ENCODE measurements at places on chromosomes 4 and X.

- no peak for DNase-seq
Measured at GRCh38 chr4:72761368-72762038, 192.5 kb upstream of the ADAMTS3 start.

GRCh38 chr4:69057620-69058409, 38.5 kb upstream of the UGT2B7 start:
- peak; percentile 52 for DNase-seq

- DNase-seq: no peak
Measured at GRCh38 chr4:122912810-122913575, 9.4 kb downstream of the NUDT6 start.

DNA sequence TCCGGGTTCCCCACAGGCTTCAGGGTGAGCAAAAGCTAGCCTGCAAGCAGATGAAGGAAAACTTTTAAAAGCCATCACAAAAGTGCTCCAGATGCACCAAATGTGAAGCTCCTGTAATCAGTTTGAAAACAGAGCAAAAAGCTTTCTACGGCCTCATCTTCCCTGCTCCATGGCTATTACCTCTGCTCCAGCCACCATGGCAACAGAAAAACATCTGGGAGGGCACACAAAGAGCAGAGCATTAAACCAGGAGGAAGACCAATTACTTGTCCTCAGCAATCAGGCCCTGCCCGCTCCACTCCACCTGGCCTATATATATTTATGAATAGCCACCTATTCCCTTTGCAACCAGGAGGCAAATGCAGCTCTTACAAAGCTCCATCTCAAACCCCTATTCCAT, 33.6 kb downstream of the TMEM154 start:
- no peak for DNase-seq

DNA sequence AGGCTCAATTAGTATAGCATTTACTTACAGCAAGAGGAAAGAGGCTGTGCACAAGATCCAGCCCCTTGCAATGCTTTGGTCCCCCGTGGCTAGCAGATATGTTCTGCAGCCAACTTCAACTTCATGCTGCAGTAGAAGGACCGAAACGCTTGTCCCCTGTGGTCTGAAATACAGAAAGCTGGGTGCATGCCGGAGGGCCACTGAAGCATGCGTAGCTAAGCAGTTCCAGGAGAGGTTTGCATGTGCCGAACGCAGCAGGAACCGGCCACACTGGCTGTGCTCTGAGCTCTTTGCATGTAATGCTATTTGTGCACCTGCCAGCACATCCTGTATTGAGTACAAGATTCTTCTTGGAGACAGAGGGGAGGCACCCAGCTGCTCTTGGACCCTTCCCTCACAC, 35.8 kb upstream of the SHISA3 start:
- no peak for DNase-seq

DNA sequence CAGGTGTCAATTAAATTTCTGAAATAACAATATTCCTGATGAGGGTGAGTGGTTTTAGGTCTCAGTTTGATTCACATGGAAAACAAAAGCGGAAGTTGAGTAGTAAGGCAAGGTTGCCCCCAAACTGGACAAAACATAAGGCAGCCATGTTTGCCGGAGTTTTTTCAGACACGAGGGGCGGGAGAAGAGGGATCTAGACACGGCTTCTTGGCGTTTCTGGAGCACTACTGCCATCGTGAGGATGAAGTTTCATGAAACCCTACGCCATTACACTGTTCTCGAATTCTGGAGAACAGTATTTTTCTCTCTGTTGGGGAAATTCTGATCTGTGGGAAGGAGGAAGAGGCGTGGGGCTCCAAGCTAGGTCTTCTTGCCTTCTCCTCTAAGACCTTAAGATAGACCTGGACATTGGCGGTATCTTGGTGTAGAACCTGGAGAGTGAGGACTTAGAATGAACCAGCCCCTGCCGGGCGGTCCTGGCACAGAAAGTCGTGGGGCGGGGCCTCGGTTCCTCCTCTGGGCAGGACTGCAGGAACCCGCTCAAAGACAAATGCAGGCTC, 160.3 kb downstream of the OR13H1 start:
- no peak for DNase-seq

GRCh38 chrX:65463550-65463949, 71.0 kb downstream of the LAS1L start:
- DNase-seq: peak; percentile 73

- peak; percentile 22 for DNase-seq
Measured at GRCh38 chrX:134023851-134024281, 38.5 kb upstream of the GPC3 start.

GRCh38 chr4:149296503-149296902, 519.1 kb downstream of the IQCM start:
- DNase-seq: peak; percentile 4

DNA sequence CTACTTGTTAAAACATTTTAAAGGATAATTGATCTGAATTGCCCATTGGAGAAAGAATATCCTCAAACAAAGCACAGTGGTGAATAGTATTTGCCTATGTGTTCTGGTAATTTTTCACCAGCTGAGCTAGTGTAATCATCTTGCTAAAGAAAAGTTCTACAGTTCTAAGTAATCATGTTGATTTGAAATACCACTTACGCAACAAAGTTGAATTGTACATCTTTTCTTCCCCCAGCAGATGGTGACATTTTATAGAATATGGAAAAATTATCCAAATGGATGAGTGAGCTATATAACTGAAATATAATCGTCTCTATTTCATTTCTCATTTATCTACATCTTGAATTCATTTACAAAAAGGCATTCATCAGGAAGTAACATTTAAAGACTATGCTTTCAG, 9.7 kb upstream of the ZNF674 start:
- peak; percentile 66 for DNase-seq

- DNase-seq: no peak
Measured at GRCh38 chrX:95945528-95945927, 739.1 kb upstream of the DIAPH2 start.

- no peak for DNase-seq
Measured at GRCh38 chr4:72496119-72496518, 72.9 kb downstream of the ADAMTS3 start.

- no peak for DNase-seq
Measured at GRCh38 chr4:151887816-151888180, 127.0 kb upstream of the GATB start.

DNA sequence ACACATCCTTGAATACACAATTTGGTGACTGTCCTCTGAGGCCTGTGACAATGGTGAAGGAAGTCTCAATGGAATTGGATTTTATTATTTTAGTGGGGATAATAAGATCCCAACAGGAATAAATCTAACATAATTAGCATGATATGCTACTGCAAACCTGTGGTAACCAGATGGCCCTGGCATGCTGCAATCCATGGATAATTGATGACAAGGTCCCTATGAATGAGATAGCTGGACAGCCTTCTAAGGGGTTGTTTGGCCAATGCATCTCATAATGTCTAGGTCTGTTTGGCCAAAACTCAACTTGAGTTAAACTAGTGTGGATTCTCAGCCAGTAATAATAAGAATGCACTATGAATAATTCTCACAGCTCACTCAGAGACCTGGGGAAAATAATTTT, 145.3 kb upstream of the GALNTL6 start:
- DNase-seq: no peak

DNA sequence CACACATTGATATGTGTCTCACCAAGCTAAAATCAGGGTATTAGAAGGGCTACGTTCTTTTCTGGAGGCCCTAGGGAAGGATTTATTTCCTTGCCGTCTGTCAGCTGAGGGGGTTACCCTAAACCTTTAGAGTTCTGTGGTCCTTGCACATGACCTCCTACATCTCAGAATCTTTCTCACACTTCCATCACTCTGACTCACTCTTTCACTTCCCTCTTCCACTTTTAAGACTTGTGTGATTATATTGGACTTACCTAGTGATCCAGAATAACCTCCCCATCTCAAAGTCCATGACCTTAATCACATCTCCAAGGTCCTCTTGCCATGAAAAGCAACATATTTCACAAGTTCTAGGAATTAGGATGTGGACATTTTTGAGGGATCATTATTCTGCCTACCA, 53.6 kb upstream of the FUNDC1 start:
- DNase-seq: no peak

- peak; percentile 53 for DNase-seq
Measured at GRCh38 chr4:39259571-39260330, 77.4 kb downstream of the WDR19 start.

GRCh38 chrX:9897761-9898161, 69.4 kb upstream of the CLDN34 start:
- peak; percentile 79 for DNase-seq

DNA sequence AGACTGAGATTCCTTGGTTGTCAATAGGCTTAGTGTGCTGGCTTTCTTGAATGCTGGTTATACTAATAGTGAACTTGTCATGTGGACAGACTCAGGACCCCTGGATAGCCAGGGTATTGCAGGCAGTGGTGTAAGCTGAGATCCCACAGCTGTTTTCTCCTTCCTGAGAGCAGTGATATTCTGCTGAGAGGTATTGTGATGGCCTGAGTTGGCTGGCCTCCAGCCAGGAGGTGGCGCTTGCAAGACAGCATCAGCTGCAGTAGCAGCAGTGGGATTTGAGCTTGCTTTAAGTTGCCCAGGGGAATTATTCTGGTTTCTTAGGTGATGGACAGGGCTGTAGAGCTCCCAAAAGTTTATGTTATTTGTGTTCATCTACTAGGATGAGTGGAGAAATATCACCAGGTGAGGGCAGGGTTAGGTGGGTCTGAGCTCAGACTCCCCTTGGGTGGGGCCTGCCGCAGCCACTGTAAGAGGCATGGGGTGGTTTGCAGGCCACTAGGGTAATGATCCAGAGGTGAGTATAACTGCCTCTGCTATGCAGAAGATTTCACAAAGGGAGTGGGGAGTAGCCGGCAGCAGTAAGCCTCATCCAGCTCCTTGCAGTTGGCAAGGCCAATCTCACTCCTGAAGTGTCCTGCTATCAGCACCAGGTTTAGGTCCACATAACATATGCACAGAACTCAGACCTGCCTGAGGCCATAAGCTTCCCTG, 66.2 kb downstream of the IL15 start:
- peak; percentile 65 for DNase-seq

DNA sequence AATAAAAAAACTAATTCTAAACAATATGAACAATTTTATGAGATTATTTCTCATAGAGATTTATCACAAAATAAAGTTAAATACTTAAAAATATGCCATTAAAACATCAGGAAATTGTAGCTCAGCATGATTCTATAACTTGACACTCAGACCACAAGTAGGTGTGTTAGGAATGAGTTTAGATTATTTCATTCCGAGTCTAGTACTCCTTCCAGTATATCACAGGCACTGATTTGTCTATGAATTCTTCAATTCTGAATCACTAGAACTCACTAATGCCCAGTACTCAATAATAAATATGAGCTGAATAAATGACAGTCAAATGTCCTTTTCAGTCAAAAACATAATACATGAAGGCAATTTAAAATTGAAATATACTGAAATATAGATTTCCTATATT, 22.2 kb downstream of the BOD1L1 start:
- no peak for DNase-seq

DNA sequence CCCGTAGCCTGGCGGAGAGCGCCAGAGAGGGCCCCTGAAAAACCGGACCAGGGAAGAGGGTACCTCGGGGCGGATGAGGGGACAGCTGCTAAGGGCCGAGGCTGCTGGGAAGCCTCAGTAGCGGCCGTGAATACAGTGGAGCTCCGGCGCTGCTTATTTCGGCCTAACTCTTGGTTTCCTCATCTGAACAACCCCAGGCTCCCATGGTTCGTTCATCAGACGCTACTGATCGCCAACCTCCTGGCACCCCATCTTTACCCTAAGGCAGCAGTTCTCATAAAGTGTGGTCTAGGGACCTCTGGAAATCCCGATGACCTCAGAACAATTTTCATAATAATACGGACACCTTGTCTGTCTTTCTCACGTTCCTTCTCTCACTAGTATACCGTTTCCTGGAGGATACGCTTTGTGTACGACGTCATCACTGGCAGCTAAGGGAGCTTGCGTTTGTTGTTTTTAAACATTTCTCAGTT, 645 bp upstream of the RAB28 start:
- peak; percentile 62 for DNase-seq

GRCh38 chr4:94453391-94453963, 1.7 kb downstream of the PDLIM5 start:
- no peak for DNase-seq

GRCh38 chr4:27515140-27515539, 654.5 kb downstream of the STIM2 start:
- no peak for DNase-seq

GRCh38 chr4:166827167-166827566, 407.1 kb downstream of the SPOCK3 start:
- DNase-seq: no peak

- no peak for DNase-seq
Measured at GRCh38 chr4:184451726-184452125, 22.6 kb downstream of the IRF2 start.

GRCh38 chrX:42047886-42048285, 124.5 kb upstream of the CASK start:
- no peak for DNase-seq

DNA sequence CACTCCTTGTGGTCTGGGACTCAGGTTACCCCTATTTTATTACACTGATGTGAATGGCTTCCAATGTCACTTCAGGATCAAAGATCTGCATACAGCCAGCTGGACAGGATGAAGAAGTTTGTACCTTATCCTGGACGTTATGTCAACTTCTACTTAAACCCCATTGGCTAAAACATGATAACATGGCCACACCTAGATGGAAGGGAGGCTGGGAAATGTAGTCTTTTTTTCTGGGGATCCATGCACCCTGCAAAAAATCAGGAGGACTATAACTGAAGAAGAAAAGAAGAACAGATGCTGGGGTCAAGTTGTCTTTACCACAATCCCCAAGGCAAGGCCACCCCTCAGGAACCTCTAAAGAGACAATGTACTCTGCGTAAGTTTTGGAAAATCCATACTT, 459.2 kb downstream of the BCOR start:
- DNase-seq: no peak

GRCh38 chr4:31657859-31658570, 937.8 kb downstream of the PCDH7 start:
- DNase-seq: peak; percentile 42

GRCh38 chr4:56149591-56149990, 200.8 kb downstream of the CEP135 start:
- DNase-seq: peak; percentile 71

GRCh38 chrX:68355629-68355920, 77.7 kb downstream of the OPHN1 start:
- DNase-seq: no peak

- DNase-seq: no peak
Measured at GRCh38 chr4:184409911-184410692, 64.2 kb downstream of the IRF2 start.

- DNase-seq: no peak
Measured at GRCh38 chrX:16308773-16309172, 141.5 kb downstream of the MAGEB17 start.

GRCh38 chr4:24451870-24452269, 132.5 kb downstream of the DHX15 start:
- DNase-seq: no peak

DNA sequence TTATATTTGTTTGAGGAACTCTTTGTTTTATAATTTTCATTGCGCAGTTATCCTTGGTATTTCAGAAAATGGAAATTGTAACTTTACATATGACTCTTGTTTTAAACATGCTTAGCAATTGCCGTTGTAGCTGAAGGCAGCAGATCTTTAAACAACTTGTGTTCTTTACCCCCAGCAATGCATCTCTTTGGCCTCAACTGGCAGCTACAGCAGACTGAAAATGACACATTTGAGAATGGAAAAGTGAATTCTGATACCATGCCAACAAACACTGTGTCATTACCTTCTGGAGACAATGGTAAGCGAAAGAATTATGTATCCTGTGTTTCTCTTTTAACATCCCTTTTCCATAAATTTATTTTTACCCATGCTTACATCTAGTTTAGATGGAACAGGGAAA, 263.6 kb downstream of the DCTD start:
- DNase-seq: peak; percentile 34

Measured in fibroblast of pulmonary artery (primary cell).